ENCODE measurements at places on chromosomes 6 and 20.

DNA sequence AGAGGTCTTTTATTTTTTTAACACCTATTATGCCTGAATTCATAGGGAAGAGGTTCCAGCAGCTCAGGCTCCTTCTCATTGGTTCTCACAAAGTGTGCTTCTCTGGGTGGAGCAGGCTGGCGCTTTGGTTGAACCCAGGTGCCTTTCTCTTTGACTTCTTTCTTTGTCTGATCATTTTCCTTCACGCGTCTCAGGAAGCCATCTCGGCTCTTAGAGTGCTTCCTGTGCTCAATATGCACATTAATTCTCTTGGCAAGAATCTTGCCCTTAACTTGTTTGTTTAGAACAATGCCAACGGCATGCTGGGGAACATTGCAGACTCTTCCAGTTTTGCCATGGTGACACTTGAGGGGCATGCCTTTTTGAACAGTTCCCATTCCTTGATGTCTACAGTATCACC is 44.2 kb upstream of the RNF24 start:
- DNase-seq: no peak

- DNase-seq: no peak
Measured at GRCh38 chr6:44715188-44715587, 327.7 kb downstream of the CDC5L start.

DNA sequence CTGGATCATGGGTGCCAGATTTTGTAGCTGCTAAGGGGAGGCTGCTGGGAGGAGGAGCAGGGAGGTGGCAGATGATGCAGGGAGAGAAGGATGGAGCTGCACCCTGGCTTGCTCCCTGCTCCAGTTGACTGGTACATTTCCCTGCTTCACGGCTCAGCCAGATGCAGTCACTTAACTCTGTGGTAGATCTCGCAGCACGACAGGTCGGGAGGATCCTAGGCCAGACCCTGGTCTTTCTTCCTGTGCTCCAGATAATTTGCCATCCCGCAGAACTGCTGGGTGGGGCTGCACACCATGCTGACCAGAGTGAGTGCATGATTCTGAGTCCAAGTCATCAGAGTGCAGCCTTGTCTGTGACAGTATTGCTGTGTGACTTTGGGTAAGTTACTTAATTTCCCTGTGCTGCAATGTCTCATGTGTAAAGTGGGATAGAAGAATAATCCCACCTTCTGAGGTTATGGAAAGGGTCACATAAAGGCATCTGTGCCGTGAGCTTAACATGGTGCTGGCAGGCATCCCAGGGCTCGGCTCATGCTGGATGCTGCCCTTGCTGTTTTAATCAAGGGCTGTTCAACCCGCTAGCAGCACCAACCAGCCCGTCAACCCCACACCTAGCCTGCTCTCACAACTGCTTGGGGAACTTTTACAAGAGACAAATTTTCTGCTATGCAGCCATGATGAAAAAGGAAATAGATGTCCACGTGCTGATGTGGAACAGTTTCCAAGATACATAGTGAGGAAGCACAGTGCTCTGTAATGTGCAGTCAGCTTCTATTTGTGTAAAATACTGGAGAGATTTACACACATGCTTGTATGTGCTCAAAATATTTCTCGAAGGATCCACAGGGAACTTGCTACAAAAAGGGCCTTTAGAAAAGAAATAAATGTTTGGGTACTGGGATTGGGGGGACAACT is 257.9 kb downstream of the CDH26 start:
- DNase-seq: no peak

DNA sequence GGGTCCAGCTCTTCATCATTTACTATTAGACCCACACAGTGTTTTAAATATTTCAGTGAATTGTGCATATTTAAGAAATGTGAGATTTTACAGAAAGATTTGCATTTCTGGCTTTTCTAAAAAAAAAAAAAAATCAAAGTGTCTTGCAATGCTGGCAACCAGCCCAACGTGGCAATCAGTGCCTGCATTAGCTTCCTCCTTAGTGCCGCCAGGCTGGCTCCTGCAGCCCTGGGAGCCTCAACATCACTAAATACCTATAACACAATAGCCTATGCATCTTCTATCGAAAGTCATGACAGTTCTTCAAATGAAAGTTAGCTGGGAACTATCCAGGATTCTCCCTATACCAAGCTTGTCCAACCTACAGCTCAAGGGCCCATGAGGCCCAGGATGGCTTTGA is 9.4 kb upstream of the CD93 start:
- DNase-seq: no peak

- no peak for DNase-seq
Measured at GRCh38 chr20:37890643-37891042, 12.3 kb upstream of the VSTM2L start.

- no peak for DNase-seq
Measured at GRCh38 chr6:27755768-27756167, 156.4 kb downstream of the OR2B2 start.

DNA sequence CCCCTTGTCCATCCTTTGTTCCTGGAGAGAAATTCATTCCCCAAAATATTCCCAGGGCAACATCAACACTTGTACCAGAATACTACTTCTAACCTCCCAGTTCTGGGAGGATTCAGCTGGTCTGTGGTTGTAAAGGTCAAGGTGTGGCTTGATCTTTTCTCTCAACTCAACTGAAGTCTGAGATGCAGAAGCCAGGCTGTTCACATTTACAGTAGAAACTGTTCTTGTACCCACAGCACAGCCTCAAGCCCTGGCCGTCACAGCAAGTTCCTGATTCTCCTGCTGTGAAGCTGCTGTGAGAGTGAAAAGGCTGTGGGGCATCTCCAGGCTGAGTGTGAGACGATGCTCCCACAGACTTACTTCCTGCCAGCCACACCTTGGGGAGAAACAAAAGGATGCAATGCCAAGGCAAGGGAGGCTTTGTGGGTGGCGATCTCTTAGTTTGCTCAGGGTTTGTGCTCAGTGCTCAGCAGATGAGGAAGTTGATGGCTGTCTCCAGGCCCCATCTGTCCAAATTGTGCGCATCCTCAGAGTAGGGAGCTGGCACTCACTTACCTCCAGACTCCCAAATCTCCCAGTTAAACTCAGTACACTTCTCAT is 143.9 kb upstream of the FOXA2 start:
- DNase-seq: no peak

DNA sequence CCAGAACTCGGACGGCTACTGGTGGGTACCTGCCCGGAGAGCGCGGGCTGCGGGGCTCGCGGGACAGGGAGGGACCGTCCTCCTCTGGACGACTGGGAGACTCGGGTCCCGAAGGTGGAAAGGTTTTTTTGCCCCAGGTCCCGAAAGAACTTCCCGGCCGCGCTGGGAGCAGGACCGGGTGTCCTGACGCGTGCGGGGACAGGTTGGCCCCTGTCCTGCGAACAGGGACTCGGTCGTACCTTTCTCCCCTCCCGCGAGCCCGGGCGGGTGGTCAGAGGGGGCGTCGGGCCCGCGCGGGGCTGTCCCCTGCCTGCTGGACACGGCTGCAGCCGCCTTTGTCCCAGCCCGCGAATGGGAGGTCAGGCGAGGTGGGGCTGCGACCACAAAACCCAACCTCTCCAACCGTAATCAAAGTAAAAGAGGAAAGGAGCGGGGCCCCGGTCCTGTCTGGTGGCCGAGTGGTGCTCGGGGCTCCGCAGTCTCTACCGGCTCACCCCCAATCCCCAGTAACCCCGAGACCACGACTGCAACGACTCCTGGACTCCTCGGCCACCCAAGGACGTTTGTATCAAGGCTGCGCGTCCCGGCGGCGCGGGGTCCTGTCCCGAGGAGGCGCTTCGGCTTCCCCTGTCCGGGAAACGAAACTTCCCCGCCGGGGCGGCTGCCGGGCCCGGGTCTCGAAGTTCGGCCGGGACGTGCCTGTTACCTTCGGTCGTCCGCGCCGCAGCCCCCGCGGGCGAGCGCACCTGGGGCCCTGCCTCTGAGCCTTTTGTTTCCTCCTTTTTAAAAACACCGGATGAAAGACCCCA is 798 bp downstream of the DSP start:
- no peak for DNase-seq

DNA sequence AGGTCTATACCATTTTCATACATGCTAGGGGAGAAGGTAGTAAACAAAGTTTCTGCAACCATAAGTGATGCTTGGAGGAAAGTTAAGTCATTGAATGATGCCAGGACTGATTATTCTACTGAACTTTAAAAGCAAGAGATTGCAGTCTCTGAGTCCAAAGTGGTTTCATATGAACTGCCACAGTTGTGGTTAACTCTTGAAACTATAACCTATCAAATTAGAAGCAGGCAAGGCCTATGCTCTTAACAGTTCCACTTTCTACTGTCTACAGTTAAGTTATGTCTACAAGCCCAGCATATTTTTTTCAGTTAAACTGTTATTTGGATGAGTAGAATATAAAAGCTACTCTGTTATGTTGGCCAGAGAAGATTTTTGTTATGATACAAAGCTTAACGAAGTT is 326.5 kb upstream of the RUNX2 start:
- no peak for DNase-seq

- DNase-seq: no peak
Measured at GRCh38 chr20:32751293-32751692, 8.0 kb upstream of the COMMD7 start.

DNA sequence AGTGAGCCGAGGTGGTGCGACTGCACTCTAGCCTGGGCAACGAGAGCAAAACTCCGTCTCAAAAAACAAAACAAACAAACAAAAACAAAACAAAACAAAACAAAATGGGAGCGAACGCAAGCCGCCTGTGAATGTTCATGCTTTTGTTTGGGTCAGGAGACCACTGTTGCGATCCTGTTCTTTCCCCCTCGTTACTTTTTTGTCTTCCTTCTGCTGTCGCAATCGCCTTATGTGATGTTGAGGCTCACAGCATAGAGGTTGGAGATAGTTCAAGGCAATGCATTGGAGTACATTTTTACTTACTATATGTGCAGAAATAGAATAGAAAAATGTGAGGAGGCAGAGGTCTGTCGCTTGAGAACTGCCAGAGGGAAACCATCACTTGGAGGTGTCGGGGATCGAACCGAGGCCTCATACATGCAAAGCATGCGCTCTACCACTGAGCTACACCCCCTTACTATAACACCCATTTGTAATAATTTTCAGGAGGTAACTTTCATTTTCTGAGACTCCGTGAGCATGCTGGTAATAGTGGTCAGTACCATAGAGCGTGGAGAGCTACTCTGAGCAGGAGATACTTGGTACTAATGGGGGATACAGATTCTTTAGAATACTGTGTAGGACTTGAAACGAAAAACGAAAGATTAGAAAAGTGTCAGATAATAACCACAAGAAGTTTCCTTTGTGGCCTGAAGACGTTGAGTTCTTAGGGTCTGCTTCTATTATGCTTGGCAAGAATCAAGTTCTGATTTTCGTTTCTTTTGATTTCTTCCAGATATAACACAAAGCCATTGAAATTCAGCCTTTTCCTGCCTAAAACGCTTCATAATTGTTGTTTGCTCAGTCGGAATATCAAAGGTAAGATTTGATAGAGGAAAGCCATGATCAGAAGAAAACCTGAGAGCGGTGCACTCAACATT is 121.1 kb downstream of the TRIM27 start:
- DNase-seq: peak; percentile 43

DNA sequence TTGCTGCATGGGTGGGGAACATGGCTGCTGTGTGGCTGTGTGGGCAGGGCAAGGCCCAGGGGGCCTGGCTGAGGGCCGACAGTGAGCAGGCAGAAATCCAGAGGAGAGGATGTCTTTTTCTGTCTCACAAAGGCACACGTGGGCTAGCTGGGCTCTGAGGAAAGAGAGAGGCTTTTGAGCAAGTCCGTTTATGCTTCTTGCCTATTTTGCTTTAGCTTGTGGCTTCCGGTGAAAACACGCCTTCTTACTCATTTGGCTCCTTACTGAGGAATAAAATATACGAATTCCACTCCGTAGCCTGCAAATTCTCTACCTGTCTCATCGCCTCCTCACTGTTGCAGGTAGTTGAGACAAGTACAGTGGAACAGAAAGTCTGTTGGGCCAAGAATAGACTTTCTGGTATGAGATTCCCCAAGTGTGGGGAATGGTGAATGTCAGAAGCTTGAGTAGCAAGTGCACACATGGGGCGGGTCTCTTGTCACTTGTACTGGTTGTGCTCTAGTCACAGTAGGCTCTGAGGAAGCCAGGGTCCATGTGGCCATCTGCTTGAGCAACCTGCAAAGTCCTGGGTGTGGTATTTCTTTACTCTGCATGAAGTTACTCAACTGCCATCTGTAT is 28.4 kb downstream of the WRNIP1 start:
- DNase-seq: no peak

DNA sequence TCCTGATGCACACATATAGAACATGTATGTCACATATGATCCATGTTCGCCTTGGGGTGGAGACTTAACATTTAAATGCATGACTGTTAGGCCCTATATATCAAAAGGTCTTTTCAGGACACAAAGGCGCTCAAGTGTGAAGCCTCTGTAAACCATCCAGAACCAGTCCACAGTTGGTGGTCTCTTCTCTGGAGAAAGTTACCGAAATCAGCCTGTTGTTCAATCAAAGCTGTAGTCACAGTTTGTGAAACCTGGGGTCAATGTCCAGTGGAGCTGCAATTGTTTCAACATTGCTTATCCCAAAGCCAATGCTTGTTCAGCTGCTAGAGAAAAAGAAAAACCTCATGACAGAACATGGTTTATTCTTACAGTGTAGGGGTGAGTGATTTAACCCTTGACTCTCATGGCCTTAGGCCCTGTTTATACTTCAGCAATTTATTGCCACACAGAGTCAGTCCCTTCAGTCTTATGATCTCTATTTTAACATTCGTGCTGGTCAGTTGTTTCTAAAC is 193.6 kb upstream of the CST7 start:
- no peak for DNase-seq

GRCh38 chr20:42340368-42340767 is 722.2 kb upstream of the CHD6 start:
- DNase-seq: no peak

- DNase-seq: peak; percentile 30
Measured at GRCh38 chr6:92779746-92780145, 639.6 kb downstream of the EPHA7 start.
